ENCODE measurements at places on chromosomes 11 and 22.
A peak's percentile ranks its signal among the peaks of the same experiment; 100 is the strongest.

- DNase-seq, result peak; percentile 52
Observed at GRCh38 chr11:123231256-123231655, 36.2 kb upstream of the CLMP start.

GRCh38 chr22:17228725-17229126 is 9.5 kb upstream of the ADA2 start:
- DNase-seq, result no peak

DNA sequence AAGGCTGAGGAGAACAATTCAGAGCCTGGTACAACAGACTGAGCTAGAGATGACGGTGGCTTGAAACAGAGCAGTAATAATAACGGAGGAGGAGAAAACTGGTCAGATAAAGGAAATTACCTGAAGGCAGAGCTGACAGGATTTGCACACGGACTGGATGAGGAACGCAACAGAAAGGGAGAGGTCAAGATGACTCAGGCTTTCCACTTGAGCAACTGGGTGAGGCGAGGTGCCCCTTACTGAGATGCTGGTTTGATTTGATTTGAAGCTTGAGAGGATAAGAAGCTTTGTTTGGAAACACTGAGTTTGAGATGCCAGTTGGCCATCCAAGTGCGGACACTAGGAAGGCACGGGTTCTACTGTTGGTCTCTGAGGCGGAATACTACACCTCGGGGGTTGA is 35.4 kb upstream of the NRIP3 start:
- DNase-seq, result no peak

GRCh38 chr11:82831364-82831763 is 68.9 kb downstream of the PRCP start:
- DNase-seq, result no peak

DNA sequence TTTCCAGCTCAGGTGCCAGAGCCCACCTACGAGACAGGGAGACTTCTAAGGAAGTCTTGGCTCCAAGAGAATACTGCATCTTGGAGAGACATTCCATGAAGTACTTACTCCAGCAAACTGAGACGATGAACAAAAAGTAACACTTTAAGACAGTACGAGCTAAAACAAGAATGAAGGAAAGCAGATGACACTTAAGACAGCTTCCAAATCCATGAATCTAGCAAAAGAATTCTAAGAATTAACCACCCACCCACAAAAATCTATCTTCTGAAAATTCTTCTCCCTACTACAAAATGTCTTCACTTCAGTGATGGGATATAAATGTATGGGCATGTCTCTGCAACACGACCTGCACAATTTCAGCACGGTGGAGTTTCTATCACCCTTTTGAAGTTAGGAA is 132.9 kb downstream of the C11orf58 start:
- peak; percentile 21 for DNase-seq

DNA sequence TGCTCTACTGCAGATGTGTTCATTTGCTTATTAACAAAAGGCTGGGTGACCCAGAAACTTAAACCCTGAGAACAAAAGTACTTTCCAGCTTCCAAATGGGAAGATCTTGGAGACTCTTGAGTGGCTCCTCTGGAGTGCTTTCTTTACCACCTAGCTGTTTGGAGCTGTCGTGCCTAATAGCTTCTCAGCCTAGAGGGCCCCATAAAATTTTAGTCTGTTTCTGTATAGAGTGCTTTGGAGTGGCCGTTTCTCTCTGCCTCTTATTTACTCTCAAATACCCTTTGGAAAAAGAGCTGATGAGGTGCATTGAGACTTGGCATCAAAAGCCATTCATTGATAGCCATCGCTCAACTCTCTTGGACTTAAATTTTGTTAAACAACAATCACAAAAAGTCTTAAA is 50.7 kb downstream of the ZNRF3 start:
- DNase-seq, result no peak

- no peak for DNase-seq
Observed at GRCh38 chr22:48415520-48415919, 1412.2 kb downstream of the BRD1 start.

DNA sequence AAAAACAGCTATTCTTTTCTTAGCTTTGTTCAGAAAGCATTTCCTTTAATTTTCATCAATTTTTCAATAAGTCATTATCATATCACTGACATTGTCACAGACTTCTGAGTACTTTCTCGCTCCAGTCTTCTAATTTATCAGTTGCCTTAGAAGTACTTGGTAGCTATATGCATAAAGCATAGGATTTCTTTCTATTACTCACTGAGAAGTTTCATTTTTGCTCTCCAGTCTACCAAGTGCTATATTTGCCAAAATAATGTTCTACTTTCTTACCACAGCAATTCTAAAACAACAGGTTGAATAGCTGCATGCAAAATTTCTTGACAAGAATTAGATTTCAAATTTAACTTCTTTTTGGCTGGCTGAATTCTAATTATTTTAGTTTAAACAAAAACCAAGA is 116.3 kb downstream of the STK33 start:
- no peak for DNase-seq

DNA sequence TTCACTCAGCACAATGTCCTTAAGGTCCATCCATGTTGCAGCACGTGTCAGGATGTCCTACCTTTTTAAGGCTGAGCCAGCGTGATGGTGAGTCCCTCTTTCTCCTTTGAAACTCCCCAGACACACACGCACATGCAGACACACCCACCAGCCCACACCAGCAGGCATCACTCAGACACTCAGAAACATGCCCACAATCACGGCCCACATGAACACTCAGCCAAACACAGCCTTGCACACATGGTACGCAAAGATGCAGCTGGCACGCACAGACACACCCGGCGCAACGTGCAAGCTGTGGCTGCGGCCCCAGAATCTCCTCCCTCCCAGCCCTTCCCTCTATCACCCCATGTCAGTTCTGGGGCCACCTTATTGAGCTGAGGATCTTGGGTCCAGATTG is 8.0 kb downstream of the FADS3 start:
- no peak for DNase-seq

DNA sequence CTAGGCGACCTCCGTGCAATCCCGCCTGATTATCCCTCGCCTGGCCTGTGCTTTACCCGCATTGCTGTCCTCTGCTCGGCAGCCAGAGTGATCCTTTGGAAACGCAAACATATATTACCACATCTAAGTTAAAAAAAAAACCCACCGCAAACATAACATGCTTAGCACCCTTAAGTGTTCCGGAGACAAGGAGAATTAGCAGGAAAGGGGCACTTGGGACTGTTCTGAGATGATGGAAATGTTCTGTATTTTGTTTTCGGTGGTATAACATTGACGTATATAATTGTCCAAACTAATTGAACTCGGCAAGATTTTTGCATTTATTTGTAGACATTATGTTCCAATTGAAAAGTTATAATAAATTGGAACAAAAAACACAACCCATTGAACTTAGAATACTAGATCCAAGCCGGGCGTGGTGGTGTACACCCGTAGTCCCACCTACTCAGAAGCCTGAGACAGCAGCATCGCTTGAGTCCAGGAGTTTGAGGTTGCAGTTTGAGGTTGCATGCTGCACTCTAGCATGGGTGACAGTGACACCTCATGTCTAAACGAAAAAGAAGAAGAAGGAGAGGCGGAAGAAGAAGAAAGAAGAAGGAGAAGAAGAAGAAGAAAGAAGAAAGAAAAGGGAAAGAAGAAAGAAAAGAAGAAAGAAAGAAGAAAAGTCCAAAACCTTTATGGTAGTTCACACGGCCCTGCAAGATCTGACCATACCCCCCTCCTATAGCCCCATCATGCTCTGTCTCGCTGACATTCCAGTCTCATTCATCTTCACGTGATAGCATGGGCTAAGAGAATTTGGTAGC is 604 bp upstream of the POLR3H start:
- DNase-seq, result no peak

- peak; percentile 21 for DNase-seq
Observed at GRCh38 chr11:34680918-34681586, 60.2 kb downstream of the EHF start.

GRCh38 chr22:46646531-46647215 is 26.5 kb downstream of the GRAMD4 start:
- no peak for DNase-seq

- no peak for DNase-seq
Observed at GRCh38 chr22:30673136-30673535, 5.5 kb upstream of the DUSP18 start.

DNA sequence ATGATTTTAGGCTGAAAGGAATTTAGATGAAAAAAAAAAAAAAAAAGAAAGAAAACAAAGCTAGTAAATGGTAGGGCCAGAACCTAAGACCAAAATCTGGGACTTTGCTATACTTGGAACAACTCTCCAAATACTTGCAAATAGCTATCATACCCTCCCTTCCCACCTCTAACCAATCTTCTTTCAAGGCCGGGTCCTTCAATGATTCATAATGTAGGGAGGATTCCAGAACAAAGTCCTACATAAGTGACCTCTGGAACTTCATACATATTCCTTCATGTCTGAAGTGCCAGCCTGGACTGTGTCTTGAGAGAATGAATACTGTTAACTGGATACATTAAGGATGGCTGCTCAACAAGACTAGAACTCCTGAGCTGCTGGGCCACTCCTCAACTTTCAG is 9.9 kb downstream of the STK33 start:
- DNase-seq, result no peak

DNA sequence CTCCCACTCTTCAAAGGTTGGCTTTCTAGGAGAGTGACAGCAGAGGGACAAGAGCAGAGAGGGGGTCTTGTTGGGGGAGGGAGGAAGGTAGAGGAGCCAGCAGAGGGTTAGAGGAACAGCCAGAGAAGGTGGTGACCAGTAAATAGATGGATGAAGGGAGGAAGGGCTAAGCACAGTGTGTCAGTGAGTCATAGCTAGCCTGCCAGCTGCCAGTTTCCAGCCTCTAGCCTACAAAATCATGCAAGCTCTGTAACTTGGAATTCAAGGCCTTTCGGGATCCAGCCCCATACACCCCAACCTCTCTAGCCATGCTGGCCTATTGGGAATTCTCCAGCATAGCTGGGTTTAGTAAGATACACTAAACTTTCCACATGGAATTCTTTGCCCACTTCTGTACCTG is 147.4 kb upstream of the TEAD1 start:
- DNase-seq, result no peak

- DNase-seq, result no peak
Observed at GRCh38 chr11:70763606-70764005, 365.3 kb downstream of the CTTN start.

DNA sequence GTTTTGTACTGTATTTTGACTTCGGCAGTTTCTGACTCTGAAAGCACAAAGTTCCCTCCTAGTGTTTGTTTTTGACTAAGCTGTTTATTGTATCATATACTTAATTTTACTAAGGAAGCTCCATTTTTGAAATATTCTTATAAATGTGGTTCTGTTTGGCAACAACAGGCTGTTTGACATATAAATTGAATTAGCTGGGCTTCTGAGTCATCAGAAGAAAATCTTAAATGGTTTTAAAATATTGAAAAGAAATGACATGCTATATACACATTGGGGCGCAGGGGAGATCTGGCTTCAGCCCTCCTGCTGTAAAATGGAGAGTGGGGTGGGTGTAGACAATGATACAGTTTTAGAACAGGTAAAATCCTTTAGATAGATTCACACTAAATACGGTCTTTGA is 38.6 kb downstream of the SHISA8 start:
- DNase-seq, result no peak

- no peak for DNase-seq
Observed at GRCh38 chr22:46974077-46974476, 211.6 kb downstream of the TBC1D22A start.

GRCh38 chr11:64227405-64227956 is 1.4 kb downstream of the NUDT22 start:
- no peak for DNase-seq

- DNase-seq, result no peak
Observed at GRCh38 chr11:115411120-115411519, 93.1 kb downstream of the CADM1 start.

DNA sequence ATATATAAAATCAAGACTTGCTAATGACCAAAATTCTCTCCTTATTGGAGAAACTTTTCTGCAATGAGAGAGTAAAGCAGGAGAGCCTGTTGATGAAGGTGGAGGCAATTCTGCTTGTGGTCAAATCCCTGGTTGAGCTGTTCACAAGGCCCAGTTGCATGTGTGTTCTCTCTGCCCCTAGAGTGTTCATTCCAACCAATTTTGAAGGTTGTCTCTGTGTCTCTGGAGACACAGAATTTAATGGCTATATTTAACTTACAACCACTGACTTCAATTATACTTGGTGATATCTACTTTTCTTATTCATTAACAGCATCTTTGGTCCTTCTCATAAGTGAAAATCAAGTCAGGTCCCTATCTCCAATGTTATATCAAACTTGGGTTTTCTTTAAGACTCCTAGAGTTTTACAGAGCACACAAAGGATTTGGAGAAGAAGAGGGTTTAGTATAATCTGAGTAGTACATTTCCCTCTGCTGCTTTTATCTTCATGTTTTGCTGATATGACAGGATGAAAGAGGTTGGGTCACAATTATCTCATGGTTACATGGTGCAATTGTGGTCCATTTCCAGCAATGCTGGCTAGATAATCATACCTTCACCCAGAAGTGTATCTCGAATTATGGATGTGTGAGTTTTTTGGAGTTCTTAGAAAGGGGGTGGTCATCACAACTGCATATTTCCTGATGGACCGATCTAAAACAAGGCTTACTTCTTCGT is 4.0 kb downstream of the OOSP4A start:
- no peak for DNase-seq

DNA sequence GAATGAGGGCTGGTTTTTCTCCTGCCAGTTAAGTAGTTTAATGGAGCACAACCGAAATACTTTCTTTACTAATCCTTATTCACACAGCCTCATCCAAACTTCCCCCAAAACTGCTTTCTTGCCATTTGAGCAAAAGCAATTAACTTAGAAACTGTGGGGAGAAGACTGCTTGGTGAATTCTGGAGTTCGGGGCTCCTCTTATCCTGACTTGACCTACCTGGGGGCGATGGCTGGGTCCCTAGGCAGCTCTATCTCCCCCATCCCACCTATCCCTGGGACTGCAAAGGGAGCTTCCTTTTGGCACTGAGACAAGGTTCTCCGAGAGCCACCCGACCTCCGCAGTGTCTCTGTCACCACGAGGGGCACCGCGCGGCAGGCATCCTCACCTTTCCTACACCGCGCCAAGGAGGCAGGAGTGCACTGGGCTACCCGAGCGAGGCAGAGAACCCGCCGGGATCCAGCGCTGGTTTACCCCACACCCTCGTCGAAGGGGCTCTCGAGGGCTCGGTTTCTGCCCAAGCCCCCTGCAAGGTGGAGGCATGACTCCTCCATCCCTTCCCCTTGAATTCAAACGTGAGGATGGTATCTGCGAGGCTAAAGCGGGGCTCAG is 759 bp downstream of the DESI1 start:
- DNase-seq, result peak; percentile 30

DNA sequence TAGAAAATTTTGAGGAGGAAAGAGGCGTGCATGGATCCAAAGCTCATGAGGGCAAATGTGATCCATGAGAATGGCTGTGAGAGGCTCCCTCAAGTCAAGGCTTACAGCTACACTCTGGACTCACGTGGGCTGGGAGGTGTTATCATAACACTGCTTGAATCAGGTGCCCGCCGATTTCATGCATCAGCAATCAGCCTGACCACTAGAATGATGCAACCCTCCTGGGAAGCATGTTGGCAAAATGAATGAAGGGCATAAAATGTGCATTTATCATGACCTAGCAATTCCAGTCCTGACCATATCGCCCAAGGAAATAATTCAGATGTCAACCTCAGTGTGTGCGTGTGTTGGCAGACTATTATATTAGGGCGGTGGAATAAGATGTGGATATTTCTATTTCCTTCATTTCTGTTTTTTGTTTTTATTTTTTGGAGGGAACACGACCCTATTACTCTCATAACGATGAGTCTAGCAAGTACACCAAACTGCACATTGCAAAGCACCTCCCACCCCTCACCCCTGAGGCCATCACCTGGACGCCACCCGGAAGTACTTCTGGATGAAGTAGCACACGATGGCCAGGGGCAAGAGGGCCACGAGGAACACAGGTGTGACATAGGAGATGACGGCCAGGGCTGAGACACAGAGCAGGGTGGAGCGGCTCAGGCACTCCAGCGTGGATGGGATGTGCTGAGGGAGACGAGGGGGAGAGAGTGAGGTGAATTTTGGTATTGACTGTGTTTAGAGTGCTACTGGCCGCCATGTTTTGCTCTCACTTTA is 15.7 kb upstream of the KCNJ11 start:
- no peak for DNase-seq

Measured in HTR-8/SVneo (cell line).